ENCODE measurements at places on chromosomes 13 and 19.
A peak's percentile ranks its signal among the peaks of the same experiment; 100 is the strongest.

GRCh38 chr13:50235604-50236342 is 220.5 kb downstream of the KCNRG start:
- no peak for DNase-seq

DNA sequence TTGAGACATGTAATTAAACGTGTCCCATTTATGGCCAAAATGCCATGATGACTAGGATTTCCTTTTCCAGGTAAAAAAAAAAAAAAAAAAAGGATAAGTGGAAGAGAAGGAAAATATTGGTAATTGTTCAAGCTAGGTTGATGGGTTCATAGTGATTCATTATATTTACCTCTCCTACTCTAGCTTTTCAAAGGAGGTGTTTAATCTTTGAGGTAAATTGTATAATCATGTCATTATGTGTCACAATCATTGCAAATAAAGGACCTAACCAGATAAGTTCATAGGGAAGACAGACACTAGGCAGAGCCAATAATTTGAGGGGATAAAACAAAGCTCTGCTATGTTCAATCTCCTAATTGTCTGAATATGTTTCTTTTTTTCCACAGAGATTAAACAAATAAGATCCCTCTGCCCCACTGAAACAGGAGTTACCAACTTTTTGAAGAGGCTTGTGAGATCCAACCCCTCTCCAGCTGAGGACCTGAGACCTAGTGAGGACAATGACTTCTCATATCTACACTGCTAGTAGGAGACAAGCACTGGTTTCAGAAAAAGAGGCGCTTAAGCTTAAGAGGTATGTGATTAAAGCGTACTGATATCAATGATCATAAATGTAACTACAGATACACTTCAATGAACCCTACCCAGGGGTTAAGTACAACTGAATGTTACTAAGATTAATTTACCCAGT is 61.4 kb downstream of the USP12 start:
- no peak for DNase-seq

DNA sequence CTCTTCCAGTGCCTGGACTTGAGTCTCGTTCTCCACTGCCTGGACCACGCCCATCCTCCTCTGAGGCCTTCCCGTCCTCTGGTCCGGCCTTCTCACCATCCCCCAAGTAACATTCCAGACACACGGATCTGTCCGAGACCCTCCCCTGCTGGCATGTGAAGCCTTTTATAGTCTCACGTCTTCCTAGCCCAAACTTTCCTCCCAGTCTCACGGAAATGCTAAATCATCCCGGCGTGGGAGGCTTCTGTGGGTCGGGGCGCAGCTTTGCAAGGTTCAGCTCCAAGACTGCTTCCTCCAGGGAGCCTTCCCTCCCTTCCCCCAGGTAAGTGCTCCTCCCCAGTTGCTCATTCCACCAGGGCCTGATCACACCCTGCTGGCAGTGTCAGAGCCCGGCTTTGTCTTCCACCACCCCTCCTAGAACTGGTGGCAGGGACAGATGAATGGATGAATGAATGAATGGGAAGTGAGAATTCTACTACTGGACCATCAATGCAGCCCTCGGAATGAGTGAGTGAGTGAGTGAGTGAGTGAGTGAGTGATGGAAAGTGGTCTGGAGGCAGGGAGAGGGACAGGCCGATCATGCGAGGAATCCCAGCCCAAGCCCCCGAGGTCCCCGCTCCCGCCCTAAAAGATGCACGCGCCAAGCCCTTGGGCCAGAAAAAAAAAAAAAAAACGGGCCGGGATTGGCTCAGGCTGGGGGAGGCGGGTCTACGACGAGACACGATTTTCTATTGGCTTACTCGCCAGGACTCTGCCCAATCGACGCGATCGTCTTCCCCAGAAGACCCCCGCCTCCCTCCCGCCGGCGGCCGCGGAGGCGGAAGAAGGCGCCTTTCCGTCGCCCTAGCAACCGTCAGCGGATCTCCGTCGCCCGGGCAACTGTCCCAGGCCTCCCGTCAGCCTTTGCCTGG is 9.3 kb downstream of the EPHX3 start:
- DNase-seq, result peak; percentile 35

DNA sequence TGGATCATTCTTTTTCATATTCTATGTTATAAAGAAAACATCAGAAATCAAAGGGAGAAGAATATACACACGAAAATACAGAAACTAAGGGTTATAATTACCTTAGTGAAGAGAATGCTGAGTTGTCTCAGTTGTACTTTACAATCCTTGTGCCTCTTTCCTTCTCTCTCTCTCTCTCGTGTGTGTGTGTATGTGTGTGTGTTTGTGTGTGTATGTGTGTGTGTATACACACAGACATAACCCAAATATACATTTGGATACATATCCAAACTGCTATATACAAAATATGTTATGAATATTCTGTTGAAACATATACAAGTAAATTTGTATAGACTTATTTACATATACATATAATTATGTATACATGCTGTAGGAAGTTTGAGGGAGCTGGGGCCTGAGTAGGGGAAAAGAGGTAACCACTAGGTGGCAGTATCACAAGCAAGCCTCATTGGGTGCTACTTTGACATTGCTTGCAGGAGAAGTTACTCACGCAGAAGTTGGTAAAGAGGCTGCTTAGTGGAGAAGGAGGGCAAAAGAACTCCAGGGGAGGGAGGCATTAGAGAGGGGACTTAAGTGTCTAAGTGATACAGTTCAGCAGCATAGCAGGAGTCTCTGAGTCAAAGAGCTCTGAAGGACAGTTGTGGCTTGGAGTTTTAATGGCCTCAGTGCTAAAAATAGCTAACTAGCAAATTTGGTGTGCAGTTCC is 465.1 kb upstream of the PCDH20 start:
- no peak for DNase-seq

DNA sequence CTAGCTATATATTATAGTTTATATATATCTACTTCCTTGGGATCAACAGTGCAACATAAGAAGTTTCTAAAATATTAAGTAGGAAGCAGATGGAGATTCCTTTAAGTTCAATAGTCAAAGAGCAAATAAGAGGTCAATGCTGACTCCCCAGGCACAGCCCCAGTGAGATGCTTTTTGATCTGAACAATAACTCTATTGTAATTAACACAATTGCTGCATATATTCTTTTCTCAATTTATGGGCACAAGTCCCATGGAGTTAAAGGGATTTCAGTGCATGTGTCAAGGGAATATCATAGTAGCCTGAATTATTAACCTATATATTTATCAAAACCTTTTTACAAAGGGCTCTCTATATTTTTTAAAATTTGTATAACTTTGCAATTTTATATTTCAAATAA is 180.8 kb downstream of the SPRY2 start:
- no peak for DNase-seq

GRCh38 chr19:9627856-9628255 is 6.8 kb upstream of the ZNF561 start:
- no peak for DNase-seq

DNA sequence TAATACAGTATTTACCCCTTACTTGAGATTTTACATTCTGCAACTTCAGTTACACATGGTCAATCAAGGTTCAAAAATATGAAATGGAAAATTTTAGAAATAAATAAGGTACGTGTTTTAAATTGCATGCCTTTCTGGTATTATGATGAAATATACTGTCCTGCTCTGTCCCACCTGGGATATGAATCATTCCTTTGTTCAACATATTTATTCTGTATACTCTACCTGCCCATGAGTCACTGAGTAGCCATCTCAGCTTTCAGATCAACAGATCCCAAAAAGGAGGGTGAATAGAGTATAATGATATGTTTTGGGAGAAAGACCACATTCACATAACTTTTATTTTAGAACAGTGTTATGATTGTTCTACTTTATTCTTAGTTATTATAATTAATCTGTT is 37.8 kb downstream of the STOML3 start:
- no peak for DNase-seq

- DNase-seq, result no peak
Observed at GRCh38 chr13:91647361-91647990, 249.1 kb downstream of the GPC5 start.

DNA sequence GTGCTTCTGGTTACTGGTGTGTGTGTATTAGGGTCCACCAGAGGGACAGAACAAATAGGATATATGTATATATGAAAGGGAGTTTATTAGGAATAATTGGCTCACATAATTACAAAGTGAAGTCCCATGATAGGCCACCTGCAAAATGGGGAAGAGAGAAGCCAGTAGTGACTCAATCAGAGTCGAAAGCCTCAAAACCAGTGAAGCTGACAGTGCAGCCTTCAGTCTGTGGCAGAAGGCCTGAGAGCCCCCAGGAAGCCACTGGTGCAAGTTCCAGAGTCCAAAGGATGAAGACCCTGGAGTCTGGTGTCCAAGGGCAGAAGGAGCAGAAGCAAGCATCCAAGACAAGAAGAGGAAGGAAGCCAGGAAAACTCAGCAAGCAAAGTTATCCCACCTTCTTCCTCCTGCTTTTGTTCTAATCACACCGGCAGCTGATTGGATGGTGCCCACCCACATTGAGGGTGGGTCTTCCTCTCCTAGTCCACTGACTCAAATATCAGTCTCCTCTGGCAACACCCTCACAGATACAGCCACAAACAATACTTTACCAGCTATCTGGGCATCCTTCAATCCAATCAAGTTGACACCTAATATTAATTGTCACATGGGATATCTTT is 21.7 kb upstream of the SCEL start:
- DNase-seq, result no peak

GRCh38 chr13:33367171-33367895 is 81.8 kb upstream of the STARD13 start:
- no peak for DNase-seq

- no peak for DNase-seq
Observed at GRCh38 chr13:105412171-105412570, 1123.3 kb downstream of the EFNB2 start.

DNA sequence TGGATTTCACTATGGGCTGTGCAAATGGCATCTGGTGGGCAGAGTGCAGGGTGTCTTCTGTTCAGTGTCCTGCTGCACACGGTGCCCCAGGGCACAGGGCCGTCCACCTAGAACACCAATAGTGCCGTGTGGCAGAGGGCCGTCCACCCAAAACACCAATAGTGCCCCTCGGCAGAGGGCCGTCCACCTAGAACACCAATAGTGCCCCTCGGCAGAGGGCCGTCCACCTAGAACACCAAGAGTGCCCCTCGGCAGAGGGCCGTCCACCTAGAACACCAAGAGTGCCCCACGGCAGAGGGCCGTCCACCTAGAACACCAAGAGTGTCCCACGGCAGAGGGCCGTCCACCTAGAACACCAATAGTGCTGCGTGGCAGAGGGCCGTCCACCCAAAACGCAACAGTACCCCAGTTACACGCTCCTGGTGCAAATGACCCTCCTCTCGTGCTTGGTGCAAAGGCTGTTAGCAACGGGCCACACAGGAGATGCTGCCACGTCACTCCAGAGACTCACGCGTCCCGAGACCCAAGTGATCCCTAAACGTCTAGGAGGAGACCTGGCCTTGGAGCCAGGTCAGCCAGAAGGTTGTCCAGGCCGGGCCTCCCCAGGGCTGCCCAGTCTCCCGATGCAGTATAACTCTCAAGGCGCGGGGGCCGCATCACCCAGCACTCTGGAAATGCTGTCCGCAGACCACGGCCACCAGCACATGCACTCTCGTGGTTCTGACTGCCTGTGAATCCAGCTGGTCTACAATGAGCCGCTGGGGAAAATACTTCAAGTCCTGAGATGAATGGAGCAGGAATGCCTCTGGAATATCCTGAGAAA is 51.5 kb downstream of the RASA3 start:
- no peak for DNase-seq

DNA sequence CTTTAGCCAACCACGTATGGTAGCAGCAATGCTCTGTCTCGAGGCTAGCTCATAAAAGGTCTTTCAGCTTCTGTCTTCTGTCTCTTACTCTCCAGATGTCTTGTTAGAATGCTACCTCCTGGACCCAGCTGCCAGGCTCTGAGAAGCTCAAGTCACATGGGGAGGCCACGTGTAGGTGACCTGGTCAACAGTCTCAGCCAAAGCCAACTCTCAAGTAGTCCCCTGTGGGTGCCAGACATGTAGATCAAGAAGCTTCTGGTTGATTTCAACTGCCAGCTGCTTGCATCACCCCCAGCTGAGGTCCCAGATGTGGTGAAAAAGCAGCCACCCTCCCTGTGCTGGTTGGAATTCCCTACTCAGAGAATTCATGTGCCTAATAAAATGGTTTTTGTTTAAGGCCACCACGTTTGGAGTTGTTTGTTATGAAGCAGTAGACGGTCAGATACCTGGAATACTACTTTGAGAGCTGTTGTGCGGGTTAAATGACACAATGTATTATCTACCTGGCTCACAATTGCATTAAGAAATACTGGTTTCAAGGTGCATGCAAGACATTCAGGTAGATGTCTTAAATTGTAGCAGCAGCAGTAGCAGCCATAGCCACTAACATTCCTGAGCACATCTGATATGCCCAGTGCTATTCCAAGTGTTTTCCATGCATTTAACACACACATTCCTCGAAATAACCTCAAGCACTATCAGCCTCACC is 131.0 kb upstream of the RFC3 start:
- no peak for DNase-seq

DNA sequence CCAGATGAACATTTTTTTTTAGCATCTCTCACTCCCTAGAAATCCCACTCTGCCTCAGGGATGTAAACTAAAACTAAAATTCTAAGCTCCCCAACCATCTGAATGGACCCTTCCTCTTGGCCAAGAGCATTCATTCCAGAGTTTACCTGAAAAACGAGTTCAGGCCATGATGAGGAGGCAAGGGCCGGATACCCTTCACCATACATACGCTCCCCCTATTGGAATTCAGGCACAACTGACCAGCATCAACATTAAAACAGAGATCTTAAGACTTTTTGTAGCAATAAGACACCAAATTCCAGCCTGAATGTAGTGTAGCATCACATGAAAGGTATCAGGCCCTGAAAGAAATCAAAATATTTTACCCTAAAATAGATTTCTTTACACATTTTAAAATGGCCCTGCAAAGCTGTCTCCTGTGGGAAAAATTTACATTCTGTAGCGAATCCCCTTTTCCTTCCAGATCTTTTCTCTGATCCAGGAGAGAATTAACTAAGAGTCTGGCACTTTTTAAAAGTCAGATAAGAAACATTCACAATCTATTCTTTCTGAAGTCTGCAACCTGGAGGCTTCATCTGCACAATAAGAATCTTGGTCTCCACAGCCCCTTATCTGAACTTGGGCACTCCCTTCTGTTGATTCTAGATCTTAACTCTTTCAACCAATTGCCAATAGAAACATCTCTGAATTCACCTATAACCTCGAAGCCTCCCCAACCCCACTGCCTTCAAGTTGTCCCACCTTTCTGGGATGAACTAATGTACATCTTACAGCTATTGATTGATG is 888.5 kb downstream of the UQCRFS1 start:
- DNase-seq, result no peak

GRCh38 chr13:92681239-92681638 is 545.4 kb upstream of the GPC6 start:
- DNase-seq, result no peak

DNA sequence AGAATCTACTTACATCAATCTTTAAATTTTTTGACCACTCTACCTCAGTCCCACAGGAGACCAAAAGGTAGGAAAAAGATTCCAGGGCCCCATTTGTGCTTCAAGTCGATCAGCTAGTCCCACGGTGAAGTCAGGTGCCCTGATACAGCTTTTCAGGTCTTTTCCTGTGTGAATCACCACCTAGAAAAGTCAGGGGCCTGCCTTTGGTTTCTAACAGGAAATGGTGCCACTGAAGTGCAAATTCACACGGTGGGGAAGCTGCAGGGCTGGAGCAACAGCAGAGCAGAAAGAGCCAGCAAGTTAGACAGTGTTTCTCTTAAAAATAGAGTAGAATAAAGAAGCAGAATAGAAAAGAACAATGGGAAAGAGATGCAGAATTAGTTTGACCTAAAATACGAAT is 107.5 kb downstream of the KLF12 start:
- peak; percentile 34 for DNase-seq
